ENCODE measurements at places on chromosomes 2 and 18.
A peak's percentile ranks its signal among the peaks of the same experiment; 100 is the strongest.

DNA sequence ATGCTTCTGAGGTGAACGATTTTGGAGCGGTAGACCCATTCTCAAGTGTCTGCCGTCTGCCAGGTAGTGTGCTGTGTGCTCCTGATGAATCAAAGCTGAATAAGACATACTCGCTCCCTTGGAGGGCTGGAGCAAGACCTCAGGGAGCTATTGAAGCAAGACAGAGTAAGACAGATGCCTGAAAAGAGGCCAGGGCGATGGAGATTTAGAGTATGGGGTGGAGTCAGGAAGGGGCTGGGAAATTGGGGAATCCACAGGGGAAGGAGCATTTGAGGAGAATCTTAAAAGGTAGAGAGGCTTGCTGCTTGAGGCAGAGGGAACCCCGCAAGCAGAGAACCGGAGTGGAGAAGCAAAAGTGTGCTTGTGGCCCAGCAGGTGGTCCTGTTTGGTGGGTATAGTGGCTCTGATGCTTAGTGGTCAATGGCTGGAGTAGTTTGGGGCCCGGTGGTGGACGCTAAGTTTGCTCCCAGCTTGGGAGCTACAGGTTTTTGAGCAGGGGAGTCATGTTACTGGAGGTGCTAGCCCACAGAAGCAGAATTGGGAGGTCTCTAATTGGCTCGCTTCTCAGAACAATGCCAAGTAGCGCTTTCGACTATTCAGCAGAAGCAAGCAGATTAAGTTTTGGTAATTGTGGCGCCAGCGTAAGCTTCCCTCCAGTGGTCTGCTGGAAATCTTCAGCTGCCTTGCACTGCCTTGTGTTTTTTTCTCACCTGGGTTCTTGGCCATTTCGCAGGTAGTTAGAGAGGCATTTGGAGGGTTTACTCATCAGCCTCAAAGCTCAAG is 2.0 kb downstream of the CNNM4 start:
- peak; percentile 76 for DNase-seq

DNA sequence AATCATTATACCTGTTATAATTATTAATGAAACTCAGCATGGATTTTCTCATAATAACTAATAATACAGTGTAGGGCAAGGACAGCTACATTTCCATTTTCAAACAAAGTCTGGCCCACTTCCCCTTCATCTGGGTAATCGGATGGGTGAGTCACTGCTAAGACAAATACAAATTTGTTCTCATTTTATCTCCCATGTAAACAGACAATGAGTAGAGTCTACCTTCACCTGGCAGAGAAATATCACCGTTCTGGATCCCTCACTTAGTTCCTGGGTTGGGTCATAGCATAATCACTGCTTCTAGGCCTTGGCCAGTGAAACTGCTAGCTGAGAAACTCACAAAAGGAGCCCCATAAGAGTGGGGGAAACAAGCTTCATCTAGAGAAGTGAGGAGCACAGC is 9.2 kb downstream of the CNTNAP5 start:
- no peak for DNase-seq

- peak; percentile 52 for DNase-seq
These were observed 591 bp downstream of the SLC16A14 start for GRCh38 chr2:230068016-230068650.

GRCh38 chr2:105954891-105955290 is 210.2 kb downstream of the NCK2 start:
- DNase-seq: no peak

- no peak for DNase-seq
These were observed 102.5 kb upstream of the NOSTRIN start for GRCh38 chr2:168699844-168700417.

DNA sequence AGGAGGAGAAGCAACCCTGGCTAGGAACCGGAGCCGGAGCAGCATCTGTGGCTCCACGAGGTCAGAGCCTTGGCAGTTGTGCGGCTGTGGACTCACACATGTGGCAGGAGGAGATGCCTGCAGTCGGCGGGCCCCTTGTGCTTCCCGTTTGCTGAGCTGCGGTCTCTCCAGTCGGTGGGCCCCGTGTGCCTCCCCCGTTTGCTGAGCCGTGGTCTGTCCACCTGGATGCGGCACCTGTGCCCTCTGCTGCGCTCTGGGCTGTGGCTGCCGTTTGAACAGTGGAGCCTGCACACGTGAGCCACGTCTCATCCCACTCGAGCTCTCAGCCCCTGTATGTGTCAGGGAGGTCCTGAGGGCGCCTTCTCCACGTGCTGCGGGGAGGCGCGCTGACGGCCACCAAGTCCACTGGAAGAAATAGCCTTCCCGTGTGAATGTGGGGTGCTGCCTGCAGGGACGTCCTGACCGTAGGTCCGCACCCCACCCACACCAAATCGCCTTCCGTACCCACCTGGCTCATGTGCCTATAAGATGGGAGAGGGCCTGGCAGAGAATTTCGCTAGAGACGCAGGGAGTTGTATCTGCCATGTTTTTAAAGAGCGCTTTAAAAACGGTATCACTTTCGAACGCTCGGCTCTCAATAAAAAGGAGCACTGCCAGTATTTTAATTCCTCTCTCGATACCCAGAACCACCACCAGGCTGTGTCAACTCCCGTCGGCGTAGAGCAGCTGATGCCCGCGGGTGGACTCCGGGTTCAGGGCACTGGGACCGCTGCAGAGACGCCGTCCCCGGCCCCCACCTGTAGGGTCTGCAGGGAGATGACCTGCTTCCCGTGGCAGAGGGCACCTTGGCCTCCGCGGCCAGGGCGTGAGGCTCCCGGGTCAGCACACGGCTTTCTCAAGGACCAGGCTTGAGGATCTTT is 117.0 kb downstream of the NFATC1 start:
- no peak for DNase-seq

DNA sequence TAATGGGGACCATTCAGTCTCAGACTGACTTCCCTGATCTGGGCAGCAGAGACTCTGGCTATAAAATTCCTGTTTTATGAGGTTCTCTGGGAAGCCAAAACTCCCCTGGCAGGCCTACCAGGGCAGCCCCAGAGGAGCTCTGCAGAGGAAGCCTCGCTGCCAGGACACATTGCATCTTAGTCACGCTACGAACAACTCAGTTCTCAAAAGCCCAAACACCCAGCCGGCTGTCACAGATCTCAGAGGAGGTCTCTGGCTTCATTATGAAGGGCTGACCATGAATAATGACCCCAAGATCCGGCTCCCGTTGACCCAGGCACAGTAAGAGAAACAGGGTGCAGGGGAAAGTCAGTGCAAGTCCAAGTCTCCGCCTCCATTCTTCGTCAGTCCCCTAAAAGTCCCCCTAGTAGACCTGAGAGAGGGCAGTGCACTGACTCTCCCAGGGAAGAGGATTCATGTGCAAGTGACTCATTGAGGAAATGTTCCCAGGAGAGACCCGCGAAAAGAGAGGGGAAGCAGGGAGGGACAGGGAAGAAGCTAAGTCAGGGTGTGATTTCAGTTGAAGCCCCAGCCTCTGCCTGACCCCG is 212.3 kb downstream of the CYP26B1 start:
- no peak for DNase-seq

DNA sequence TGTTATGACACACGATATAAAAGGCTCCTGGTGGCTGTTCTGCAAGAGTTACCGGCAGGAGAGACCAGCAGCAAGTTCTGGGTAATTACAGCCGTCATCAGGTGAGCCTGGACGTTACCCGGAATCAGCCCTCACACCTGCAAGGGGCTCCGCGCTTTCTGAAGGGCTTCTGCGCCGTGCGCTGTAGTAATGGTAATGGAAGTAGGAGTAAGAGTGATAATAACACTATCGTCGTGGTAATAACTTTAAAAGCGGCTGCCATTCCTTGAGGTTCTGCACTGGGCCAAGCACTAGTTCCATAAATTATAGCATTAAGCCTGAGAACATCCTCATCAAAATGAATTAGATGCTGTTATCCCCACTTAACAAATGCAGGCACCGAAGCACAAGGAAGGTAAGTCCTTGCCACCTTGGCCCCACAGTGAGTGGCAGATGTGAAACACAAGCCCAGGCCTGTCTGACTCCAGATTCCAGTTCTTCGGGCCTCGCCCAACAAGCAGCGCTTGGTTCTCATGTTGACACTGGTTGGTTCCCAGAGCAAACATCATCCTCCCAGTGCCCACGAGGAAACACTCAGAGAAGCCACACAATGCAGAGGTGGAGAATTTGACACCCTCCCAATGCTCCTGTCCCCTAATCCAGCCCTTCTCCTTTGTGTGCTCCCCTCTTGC is 205.2 kb downstream of the EIPR1 start:
- DNase-seq: no peak

DNA sequence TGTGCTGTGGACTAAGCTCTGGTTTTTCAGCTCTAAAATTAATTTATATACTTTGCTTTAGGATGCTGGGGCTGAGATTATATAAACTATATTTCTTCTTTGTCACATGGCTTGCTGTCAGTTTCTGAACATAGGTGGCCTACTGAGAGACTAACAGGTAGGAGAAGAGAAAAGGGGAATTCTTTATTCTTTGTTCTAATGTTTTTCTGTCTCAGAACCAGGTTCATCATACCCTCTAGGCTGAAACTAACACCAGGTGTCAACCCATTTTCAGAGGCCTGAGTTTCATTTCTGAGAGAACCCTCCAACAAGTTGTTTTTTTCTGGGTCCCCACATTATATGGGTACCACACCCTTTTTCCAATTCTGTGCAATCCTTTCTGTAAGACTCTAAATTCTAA is 843.6 kb downstream of the TRIB2 start:
- no peak for DNase-seq
